ENCODE measurements at places on chromosomes 3 and 15.

- no peak for DNase-seq
Observed at GRCh38 chr15:39649757-39650156, 68.9 kb downstream of the THBS1 start.

DNA sequence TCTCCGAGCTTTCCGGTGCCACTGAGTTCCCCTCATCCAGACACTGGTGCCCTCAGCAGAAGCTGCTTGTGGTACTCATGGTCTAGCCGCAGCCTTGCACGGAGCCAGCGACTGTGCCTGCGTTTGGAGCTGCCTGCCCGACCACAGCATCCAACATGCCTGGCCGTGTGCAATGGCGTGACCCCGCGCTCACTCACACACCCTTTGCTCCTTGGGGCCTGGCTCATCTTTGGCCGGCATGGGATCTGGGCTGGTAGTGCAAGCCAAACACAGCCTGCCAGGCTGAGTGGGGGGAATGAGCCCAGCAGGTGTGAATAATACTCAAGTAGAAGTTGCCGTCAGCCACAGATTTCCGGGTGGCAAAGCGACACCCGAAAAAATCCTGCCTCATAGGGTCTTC lies 1178.7 kb upstream of the GBE1 start:
- DNase-seq = no peak

GRCh38 chr3:125075738-125076137 lies 19.9 kb upstream of the HEG1 start:
- no peak for DNase-seq

DNA sequence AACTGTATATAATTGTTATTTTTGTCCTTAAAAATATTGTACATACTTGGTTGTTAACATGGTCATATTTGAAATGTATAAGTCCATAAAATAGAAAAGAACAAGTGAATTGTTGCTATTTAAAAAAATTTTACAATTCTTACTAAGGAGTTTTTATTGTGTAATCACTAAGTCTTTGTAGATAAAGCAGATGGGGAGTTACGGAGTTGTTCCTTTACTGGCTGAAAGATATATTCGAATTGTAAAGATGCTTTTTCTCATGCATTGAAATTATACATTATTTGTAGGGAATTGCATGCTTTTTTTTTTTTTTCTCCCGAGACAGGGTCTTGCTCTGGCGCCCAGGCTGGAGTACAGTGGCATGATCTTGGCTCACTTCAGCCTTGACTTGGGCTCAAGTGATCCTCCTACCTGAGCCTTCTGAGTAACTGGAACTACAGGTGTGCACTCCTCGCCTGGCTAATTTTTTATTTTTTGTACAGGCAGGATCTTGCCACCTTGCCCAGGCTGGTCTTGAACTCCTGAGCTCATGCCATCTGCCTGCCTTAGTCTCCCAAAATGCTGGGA lies 10.7 kb downstream of the NFKBIZ start:
- DNase-seq = no peak

DNA sequence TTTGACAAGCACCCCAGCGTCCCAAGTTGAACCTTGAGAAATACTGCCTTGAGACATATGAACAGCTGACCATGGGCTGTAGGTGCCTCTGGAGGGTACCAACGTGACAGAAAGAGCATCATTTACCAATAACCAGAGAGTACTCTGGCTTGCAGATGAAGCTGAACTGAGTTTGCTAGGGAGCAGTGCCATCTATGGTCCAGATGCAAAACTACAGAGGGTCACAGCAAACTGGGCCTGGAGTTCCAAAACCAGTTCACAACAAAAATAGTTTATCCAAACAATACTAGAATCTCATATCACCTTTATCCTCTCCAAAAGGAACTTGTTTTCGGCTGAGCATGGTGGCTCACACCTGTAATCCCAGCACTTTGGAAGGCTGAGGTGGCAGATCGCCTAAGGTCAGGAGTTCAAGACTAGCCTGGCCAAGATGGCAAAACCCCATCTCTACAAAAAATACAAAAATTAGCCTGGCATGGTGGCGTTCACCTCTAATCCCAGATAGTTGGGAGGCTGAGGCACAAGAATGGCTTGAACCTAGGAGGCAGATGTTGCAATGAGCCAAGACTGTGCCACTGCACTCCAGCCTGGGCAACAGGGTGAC lies 69.3 kb downstream of the CHAC1 start:
- peak; percentile 59 for DNase-seq

DNA sequence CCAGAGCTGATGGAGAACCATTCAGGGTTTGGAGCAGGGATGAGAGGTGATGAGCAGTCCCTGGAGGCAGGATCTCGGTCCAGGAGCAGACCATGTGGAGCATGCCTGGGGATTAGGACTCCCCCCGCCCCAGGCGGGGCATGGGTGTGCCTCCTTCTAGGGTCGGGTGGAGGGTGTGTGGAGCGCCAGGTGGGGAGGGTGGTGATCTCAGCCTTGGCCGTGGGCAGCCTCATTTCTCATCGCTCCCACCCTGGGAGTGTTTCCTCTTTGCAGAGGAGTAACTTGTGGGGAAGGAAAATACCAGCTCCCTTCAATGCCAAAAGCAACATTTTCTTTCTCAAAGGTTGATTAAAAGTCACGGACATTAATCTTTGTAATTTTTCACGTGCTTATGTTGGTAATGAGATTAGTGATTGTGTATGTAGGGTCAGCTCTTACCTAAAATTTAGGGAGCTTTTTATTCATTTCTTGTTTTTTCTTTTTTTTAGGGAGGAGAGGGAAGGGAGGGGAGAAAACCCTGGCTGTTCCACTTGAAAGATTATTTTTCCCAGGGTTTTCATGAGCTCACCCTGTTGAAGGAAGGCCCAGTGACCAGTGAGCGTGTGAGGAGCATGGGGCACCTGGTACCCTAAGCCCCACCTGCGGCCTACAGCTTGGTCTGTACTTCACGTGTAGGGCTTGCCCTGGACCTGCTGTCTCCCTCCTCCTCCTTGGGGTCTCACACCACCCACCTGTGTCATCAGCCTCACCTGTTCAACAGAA lies 11.0 kb downstream of the FBLN2 start:
- peak; percentile 24 for DNase-seq

GRCh38 chr3:58563386-58564035 lies 13.7 kb downstream of the FAM107A start:
- no peak for DNase-seq

DNA sequence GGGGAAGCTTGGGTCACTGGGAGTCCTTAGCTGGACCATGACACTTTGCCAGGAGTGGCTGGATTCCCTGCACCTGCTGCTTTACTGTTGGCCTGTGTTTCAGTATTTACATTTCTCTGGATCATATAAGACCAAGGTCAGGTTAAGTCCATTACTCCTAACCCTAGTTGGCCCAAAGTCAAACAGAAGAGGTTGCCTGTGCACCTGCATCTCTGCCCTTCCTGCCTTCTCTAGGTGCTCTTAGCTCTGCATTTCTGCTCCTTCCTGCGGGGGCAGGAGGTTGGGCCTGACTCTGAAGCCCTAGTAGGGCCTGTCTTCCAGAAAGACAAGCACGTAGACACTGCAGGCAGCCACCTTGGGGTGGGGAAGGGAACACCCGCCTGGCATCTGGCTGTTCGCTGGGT lies 124.3 kb downstream of the RPLP1 start:
- no peak for DNase-seq
